ENCODE measurements at places on chromosomes 1 and 21.

DNA sequence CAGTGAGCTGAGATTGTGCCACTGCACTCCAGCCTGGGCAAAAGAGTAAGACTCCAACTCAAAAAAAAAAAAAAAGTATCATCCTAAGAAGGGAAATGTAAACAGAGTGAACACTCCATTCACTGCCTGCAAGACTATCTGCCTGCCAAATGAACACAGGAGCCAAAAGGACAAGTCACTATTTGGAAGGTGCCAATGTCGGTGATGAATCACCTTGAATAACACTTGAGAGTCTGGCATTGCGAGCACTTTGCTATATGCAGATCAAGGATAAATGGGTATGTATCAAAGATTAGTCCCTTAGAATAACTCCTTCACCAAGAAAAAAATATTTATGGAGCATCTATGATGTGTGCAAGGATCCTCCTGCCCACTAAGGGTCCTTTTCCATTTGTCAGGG is 6.6 kb downstream of the UBR4 start:
- no peak for DNase-seq

- DNase-seq, result no peak
These were observed 157.3 kb downstream of the SLC30A10 start for GRCh38 chr1:219771080-219771479.

- no peak for DNase-seq
These were observed 317.5 kb downstream of the ASTN1 start for GRCh38 chr1:176847052-176847451.

DNA sequence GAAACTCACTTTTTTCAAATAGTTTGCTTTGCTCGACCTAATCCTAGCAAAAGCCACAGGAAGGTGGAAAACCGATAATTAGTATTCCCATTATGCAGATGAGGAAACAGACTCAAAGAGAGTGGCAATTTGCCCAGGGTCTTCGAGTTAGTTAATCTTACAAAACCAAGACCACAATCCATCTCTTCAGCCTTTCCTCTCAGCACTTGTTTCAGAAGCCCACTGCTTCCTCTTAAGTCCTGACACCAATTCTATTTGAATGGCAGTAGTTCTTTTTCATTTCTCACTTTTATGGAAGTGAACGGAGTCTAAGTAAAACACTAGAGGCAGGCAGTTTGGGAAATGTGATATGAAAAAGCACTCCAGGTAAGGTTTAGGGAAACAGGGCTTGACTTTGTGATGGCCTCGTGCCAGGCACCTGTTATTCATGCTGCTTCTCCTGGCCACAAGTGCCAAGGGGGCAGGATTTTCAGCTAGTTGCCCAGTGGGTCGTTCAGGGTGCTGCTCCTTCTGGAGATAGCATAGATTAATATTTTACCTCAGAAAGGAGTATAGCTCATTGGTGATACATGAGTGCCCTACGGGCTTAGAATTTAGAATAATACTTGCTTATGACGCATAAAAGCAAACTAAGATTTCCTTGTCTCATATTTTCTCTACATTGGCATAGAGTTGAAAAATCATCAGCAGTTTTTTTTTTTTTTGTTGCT is 76.6 kb upstream of the NRIP1 start:
- no peak for DNase-seq

DNA sequence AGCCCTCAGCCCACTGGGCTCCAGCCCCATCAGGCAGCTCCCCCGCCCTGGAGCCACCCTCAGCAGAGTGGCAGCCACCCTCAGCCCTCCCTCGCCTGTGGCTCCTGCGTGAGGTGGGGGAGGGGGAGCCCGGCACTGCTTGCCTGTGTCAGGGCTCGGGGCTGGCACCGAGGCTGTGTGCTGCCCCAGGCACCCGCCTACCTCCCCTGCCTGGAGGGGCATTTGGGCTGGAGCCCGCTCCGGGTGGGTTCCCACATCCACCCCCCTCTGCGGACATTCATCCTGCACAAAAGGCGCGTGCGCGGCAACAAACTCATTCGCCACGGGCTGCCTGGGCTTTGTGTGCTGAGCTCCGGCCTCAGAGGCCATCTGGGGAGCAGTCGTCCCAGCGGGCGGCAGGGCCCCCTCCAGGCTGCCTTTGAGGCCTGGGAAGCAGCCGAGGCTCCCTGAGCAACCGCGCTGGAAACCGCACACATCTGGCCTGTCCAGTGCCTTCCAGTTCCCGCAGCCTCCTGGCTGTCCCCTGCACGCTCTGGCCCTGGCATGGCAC is 12.6 kb upstream of the TNFRSF14 start:
- DNase-seq, result no peak

- peak; percentile 61 for DNase-seq
These were observed 51.4 kb upstream of the CR2 start for GRCh38 chr1:207402744-207403143.

GRCh38 chr1:181127898-181128453 is 39.5 kb downstream of the IER5 start:
- no peak for DNase-seq

DNA sequence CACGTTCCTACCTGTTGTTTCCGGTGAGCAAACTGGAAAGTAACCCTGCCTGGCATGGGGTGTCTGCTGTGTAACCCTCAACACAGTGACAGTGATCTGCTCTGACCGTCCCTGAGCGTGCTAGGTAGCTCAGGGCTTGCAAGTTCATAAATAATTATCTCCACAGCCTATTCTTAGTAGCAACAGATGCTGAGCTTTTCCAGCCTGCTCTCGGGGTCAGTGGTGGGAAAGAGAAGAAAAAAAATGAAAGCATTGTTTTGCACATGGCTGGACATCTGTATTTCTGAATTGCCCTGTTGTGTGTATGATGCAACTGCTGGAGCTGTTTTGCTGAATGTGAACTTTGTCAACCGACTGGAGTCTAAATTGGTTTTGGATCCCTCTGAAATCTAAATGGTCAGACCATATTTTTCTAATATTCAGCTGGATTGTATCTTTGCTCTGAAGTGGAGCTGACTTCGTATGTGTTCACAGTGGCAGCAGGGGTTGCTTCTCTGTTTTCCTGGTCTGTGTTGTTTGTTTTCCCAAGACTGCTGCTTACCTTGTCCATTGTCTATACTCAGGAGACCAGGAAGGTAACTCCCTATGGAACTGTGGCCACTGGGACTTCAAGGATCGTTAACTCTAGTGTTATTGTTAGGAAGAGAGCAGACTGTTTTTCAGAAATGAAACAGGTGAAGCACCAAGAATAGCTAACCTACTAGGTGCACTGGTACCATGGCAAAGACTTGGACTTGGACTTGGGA is 27.0 kb downstream of the TGFB2 start:
- peak; percentile 51 for DNase-seq

DNA sequence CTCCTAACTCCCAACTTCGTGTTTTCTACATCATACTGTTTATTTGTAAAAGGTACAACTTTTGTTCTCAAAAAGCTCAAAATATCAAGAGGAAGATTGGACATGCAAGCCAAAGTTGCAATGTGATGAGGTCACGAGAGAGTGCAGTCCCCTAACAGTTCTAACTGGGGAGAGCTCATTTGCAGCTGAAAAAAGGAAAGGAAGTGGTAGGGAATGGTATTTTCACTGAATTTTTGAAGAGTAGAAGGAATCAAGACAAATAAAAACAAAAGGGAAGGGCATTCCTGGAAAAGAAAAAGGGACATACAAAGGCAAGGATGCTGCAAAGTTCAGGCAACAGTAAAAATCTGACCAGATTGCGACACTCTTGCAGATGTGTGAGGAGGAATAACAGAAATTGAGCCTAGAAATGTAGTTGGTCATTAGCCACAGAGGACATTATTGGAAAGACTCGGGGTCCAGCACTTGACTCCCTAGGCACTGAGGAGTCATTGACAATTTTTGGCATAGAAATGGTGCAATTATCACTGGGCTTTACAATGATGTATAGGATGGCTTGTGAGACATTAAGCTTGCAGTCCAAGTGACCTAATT is 67.9 kb downstream of the TBX15 start:
- no peak for DNase-seq

GRCh38 chr1:232471250-232471649 is 158.7 kb downstream of the SIPA1L2 start:
- DNase-seq, result peak; percentile 13

DNA sequence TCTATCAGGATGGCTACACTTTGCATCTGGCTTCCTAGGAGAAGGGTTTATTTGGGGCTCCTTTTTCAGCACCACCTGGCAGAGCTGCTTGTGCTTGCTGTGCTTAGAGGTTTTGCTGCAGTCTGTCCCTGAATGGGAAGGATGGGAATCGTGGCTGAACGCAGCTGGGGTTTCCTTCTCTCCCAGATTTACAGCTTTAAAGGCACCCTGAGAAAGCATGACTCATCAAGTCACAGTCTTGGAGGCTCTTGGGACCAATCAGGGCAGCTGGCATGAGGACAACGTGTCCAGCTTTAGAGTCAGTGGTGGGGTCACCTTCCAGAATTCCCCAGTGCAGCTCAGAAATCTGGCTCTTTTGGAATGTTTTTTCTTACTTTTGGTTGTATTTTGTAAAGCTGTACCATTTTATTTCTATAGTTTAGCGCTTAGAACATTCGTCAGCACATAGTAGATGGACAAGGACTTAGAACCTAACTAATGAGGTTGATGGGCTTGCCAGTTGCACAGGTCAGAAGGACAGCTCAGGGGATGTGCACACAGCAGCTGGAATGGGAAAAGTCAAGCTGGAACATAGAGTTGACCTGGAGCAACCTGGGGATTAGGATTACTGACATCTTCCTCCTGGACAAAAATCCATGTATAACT is 222.6 kb downstream of the PRDM2 start:
- DNase-seq, result no peak

- no peak for DNase-seq
These were observed 164.8 kb upstream of the COL11A1 start for GRCh38 chr1:103273106-103273505.

All from dermis microvascular lymphatic vessel endothelial cell (primary cell).